ENCODE measurements at places on chromosomes 16 and 17.
A peak's percentile ranks its signal among the peaks of the same experiment; 100 is the strongest.

DNA sequence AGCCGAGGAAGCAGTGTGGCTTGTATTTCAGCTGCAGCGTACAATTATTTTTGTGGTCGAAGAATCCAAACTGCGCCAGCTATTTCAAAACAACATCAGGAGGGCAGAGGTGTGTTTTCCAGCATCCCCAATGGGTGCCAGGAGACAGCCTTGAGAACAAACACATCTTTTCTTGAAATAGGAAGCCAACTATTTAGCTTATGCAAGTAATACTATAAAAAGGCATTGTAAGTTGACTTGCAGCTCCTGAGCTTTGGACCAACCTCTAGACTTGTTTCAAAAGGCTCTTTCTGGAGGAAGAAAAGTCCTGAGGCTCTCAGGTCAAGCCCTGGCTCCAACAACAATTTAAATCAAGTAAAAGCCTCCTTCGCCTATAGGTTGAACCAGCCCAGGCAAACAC, 86.6 kb upstream of the HNF1B start:
- H3K4me3 ChIP-seq, result no peak overlapping the region
- no peaks in the 10 kb centered on the region for H3K36me3 ChIP-seq
- no peak overlapping the region for H3K27ac ChIP-seq
- no peaks in the 10 kb centered on the region for H3K4me1 ChIP-seq
- H3K27me3 ChIP-seq, result no peaks in the 10 kb centered on the region
- no peak for DNase-seq

DNA sequence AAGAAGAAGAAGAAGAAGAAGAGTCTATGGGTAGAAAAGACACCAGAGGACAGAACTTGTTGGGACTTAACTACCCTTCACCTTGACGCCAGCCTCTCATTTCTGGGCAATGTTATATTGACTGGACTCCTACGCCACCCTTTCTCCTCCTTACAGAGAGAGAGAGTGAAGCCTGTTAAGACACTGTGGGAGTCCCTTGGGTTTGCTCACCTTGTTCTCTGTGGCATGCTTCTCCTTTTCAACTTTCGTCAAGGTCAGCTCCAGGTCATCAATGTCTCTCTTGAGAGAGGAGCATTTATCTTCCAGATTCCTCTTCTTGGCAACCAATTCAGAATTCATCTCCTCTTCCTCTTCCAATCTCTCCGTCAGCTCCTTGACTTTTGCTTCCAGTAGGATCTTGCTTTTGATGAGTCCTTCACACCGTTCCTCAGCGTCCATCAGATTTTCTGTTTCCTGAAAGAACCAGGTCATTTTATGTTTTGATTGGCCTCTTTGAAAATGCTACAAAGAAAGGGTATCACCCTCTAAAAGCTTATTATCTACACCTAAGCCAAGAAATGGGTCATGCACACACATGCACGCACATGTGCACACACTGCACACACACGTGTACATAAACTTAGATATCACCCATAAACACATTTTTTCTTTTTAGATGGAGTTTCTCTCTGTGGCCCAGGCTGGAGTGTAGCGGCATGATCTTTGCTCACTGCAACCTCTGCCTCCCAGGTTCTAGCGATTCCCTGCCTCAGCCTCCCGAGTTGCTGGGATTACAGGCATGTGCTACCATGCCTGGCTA, 48.8 kb downstream of the MYH13 start:
- no peaks in the 10 kb centered on the region for H3K27me3 ChIP-seq
- no peaks in the 10 kb centered on the region for H3K36me3 ChIP-seq

DNA sequence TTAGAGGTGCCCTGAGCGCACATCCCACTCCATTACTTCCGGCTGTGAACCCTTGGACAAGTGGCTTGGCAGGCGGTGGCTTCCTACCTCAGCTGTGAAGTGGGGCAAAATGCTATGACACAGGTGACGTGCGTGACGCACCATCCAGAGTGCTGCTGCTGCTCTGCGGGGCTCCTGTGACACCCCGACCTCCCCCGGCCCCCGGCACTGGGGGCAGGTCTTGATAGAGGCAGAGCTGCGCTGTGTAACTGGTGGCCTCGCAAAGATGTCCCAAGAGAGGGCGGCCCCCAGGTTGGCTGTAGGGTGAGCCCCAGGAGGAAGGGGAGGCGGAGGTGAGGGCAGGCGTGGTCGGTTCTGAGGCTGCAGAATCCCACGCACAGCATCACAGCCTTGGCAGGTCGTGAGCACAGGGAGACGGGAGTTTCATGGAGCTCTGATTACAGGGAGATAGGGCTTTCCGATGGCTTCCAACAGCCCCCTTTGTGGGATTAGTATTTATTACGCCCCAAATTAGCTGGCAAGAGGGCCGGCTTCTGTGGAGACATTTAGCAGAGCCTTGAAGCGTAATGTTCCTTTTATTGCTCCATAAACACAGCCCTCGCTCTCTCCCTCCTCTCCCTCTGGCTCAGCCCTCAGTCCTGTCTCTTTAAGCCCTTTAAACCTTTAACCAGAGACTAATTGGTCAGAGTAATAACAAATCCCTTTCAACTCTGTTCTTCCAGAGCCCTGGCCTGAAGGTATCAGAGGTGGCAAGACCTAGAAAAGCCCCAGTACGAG, 328.1 kb downstream of the C16orf95 start:
- H3K27me3 ChIP-seq, result no peaks in the 10 kb centered on the region
- no peaks in the 10 kb centered on the region for H3K36me3 ChIP-seq

- H3K27ac ChIP-seq, result no peak overlapping the region
- no peak overlapping the region for H3K4me3 ChIP-seq
- no peaks in the 10 kb centered on the region for H3K36me3 ChIP-seq
- no peaks in the 10 kb centered on the region for H3K27me3 ChIP-seq
- no peak for DNase-seq
Observed at GRCh38 chr16:24875466-24875865, 29.7 kb downstream of the SLC5A11 start.

- no peak overlapping the region for H3K4me3 ChIP-seq
- H3K36me3 ChIP-seq, result no peaks in the 10 kb centered on the region
- no peaks in the 10 kb centered on the region for H3K27me3 ChIP-seq
- H3K4me1 ChIP-seq, result peaks cover 3% of the 10 kb centered on the region
- no peak overlapping the region for H3K27ac ChIP-seq
- no peak for DNase-seq
Observed at GRCh38 chr16:20399185-20399584, 5.4 kb downstream of the PDILT start.

GRCh38 chr16:19151310-19151709, 16.7 kb upstream of the SYT17 start:
- no peaks in the 10 kb centered on the region for H3K36me3 ChIP-seq
- H3K4me1 ChIP-seq, result no peaks in the 10 kb centered on the region
- H3K4me3 ChIP-seq, result no peak overlapping the region
- H3K27ac ChIP-seq, result no peak overlapping the region
- DNase-seq, result no peak

- no peak overlapping the region for H3K4me3 ChIP-seq
- H3K27me3 ChIP-seq, result no peaks in the 10 kb centered on the region
- DNase-seq, result no peak
- H3K36me3 ChIP-seq, result no peaks in the 10 kb centered on the region
- no peak overlapping the region for H3K27ac ChIP-seq
Observed at GRCh38 chr17:79457889-79458288, 153.0 kb downstream of the RBFOX3 start.

- H3K27me3 ChIP-seq, result no peaks in the 10 kb centered on the region
- H3K4me3 ChIP-seq, result no peak overlapping the region
- H3K36me3 ChIP-seq, result no peaks in the 10 kb centered on the region
- DNase-seq, result no peak
- no peak overlapping the region for H3K27ac ChIP-seq
- no peaks in the 10 kb centered on the region for H3K4me1 ChIP-seq
Observed at GRCh38 chr16:35450648-35451047, 1991.2 kb downstream of the TP53TG3F start.

- H3K4me3 ChIP-seq, result no peak overlapping the region
- DNase-seq, result no peak
- no peak overlapping the region for H3K27ac ChIP-seq
- H3K4me1 ChIP-seq, result no peaks in the 10 kb centered on the region
- H3K36me3 ChIP-seq, result no peaks in the 10 kb centered on the region
Observed at GRCh38 chr17:51630101-51630671, 369.8 kb downstream of the UTP18 start.

DNA sequence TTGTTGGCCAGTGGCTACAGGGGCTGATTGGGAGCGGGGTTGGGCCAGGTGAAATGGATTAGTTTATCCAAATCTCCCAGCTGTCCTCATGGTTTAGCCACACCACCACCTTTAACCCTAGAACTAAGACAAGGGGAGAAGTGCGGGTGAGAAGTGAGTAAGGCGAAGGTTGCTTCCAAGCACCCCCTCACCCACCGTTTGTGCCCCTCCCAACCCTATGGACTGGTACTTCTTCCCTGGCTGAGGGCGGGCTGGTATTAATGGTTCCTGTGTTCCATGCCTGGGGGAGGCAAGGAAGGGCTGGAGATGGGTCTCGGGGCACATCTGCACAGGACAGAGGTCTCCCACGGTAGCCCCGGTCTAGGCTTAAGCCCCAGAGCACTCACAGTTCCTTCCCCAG, 25.1 kb downstream of the NT5M start:
- no peak overlapping the region for H3K4me3 ChIP-seq
- H3K27me3 ChIP-seq, result no peaks in the 10 kb centered on the region
- H3K36me3 ChIP-seq, result no peaks in the 10 kb centered on the region
- no peaks in the 10 kb centered on the region for H3K4me1 ChIP-seq

GRCh38 chr16:51994597-51994996, 552.3 kb downstream of the TOX3 start:
- H3K27me3 ChIP-seq, result no peaks in the 10 kb centered on the region
- no peaks in the 10 kb centered on the region for H3K36me3 ChIP-seq
- DNase-seq, result no peak
- no peak overlapping the region for H3K4me3 ChIP-seq

DNA sequence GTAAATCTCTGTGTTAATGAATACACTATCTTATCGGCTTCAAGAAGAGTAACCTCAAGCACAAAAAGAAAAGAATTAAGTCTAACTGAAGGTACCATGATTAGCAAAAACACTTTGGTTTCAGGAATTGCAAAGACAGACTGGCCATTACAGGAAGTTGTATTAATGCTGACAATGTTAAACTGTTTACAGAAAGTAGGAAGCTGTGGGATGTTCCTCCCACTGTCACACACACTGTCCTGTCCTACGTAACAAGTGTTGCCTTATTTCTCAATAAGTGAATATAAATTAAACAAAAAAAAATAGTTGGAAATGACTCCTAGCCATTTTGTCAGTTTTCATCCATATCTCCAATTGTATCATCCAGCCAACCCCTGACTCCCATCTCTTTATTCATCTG, 8.6 kb downstream of the GNA13 start:
- H3K4me1 ChIP-seq, result peaks cover 100% of the 10 kb centered on the region
- no peaks in the 10 kb centered on the region for H3K27me3 ChIP-seq
- no peak overlapping the region for H3K4me3 ChIP-seq
- no peak for DNase-seq
- H3K27ac ChIP-seq, result peak overlapping the region; percentile 22

GRCh38 chr17:28746611-28747050, 2.8 kb downstream of the TRAF4 start:
- peaks cover 69% of the 10 kb centered on the region for H3K4me1 ChIP-seq
- DNase-seq, result peak; percentile 74
- peak overlapping the region; percentile 47 for H3K27ac ChIP-seq
- no peaks in the 10 kb centered on the region for H3K27me3 ChIP-seq
- no peak overlapping the region for H3K4me3 ChIP-seq

GRCh38 chr17:48378708-48379392, 51.2 kb downstream of the SKAP1 start:
- no peaks in the 10 kb centered on the region for H3K4me1 ChIP-seq
- H3K27ac ChIP-seq, result no peak overlapping the region
- no peak for DNase-seq

GRCh38 chr16:80058214-80058613, 457.7 kb upstream of the MAF start:
- no peaks in the 10 kb centered on the region for H3K36me3 ChIP-seq
- no peaks in the 10 kb centered on the region for H3K4me1 ChIP-seq
- no peaks in the 10 kb centered on the region for H3K27me3 ChIP-seq
- H3K27ac ChIP-seq, result no peak overlapping the region
- H3K4me3 ChIP-seq, result no peak overlapping the region
- no peak for DNase-seq

DNA sequence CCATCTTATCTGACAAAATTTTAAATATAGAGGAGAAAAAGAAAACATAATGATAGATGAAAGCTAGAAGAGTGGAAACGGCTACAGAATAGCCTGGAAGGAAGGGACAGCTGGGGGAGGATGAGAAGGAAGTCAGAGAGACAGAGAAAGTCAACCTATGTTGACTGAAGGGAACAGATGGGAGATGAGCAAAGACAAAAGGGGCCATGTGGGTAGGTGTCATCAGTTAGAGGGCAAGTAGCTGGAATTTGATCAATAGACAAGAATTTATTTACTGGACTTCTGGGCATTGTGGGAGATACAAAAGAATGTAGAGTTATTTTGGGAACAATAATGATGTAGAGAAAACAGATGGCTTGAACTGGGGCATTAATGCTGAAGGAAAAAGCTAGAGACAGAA, 194.4 kb downstream of the ANKFN1 start:
- no peak overlapping the region for H3K27ac ChIP-seq
- H3K4me1 ChIP-seq, result no peaks in the 10 kb centered on the region
- H3K4me3 ChIP-seq, result no peak overlapping the region
- DNase-seq, result no peak
- no peaks in the 10 kb centered on the region for H3K36me3 ChIP-seq

DNA sequence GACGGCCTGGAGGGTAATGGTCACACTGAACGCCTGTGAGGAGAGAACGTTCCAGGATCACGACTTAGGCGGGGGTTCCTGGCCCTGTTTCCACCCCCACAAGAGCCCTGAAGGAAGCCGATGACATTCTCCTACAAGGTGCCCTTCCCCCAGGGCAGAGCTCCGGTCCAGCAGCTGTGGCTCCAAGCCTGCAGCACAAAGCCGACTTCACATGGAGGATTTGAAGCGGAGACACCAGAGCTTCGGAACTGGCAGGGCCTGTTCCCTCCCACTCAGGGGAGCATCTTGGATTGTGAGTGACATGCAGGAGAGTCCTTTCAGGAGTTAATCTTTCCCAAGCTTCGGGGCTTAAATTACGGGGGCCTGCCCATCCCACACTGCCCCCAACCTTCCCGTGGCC, 5.0 kb downstream of the FADS6 start:
- H3K4me3 ChIP-seq, result no peak overlapping the region
- no peak overlapping the region for H3K27ac ChIP-seq
- peaks cover 20% of the 10 kb centered on the region for H3K27me3 ChIP-seq
- no peak for DNase-seq
- H3K4me1 ChIP-seq, result peaks cover 17% of the 10 kb centered on the region
- H3K36me3 ChIP-seq, result no peaks in the 10 kb centered on the region

- no peaks in the 10 kb centered on the region for H3K27me3 ChIP-seq
- H3K36me3 ChIP-seq, result no peaks in the 10 kb centered on the region
- no peak overlapping the region for H3K4me3 ChIP-seq
- no peak overlapping the region for H3K27ac ChIP-seq
- no peak for DNase-seq
Observed at GRCh38 chr17:5841862-5842261, 228.3 kb upstream of the WSCD1 start.
